ENCODE measurements at places on chromosomes 6 and 20. TPM values are rescaled to one million over a fixed set of nuclear protein-coding genes. Genes with fewer than 3 reads are reported as not detected.

DNA sequence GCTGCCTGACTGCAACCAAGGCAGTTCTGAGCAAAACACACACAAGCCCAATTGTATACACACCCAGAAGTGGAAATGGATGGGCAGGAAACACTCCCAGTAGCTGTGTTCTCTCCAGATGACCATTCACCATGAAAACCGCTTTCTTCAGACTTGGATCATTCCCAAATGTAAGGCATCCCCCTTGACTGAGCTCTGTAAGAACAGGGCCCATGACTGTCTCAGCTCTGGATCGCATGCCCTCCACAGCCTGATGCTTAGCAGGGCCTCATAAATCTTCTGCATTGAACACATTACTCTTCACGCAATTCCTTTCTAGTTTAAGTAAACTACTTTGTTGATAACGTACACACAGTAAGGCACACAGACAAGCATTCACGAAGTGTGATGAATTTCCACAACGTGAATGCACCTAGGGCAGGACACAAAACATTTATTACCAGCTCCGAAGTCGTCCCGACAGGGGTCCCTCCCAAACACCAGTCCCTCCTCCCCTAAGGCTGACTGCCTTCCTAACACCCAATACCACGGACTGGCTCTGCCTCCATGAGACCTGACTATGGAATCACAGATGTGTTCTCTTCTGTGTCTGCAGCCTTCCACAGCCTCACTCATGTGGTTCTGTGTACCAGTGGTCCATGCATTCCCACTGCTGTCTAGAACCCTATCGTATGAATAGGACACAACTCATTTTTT lies 31.7 kb downstream of the BMP7 start:
- no peak overlapping the region for H3K27ac ChIP-seq
- no peak overlapping the region for H3K4me3 ChIP-seq
- H3K4me1 ChIP-seq = no peaks in the 10 kb centered on the region
- no peaks in the 10 kb centered on the region for H3K36me3 ChIP-seq

- H3K4me3 ChIP-seq = no peak overlapping the region
- no peak overlapping the region for H3K27ac ChIP-seq
- DNase-seq = no peak
- H3K36me3 ChIP-seq = no peaks in the 10 kb centered on the region
- no peaks in the 10 kb centered on the region for H3K27me3 ChIP-seq
- H3K4me1 ChIP-seq = no peaks in the 10 kb centered on the region
Observed at GRCh38 chr20:17473659-17474058, 57.5 kb downstream of the BFSP1 start.

Gene ATP6V1G2
- 1.3 TPM for total RNA-seq

DNA sequence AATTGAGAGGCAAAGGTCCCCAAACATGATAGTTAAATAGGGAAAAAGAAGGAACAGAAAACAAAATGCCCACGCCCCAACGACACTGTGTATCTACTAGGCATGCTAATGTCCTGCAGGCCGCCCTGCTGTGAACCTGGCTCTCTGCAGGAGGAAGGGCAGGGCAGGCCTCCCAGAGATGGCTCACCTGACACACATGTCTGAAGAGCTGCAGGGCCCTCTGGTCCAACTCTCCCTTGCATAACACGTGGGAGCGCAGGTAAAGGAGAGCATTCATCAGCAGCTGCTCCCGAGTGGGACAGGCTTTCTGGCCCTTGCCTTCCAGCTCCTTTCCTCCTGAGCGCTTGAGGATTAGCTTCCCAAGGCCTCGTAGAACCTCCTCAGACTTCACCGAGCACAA lies 53.7 kb upstream of the LYRM2 start:
- H3K27ac ChIP-seq = no peak overlapping the region
- no peak for DNase-seq
- peaks cover 19% of the 10 kb centered on the region for H3K36me3 ChIP-seq
- H3K4me3 ChIP-seq = no peak overlapping the region
- no peaks in the 10 kb centered on the region for H3K27me3 ChIP-seq
- no peaks in the 10 kb centered on the region for H3K4me1 ChIP-seq

Gene NMBR
- total RNA-seq = not detected

Gene C6orf132
- 3.1 TPM for total RNA-seq

- no peak overlapping the region for H3K4me3 ChIP-seq
- H3K27me3 ChIP-seq = no peaks in the 10 kb centered on the region
- no peak for DNase-seq
- H3K27ac ChIP-seq = no peak overlapping the region
- no peaks in the 10 kb centered on the region for H3K36me3 ChIP-seq
- no peaks in the 10 kb centered on the region for H3K4me1 ChIP-seq
Observed at GRCh38 chr6:21098744-21099143, 494.8 kb upstream of the SOX4 start.

GRCh38 chr6:85404564-85405174 lies 45.2 kb upstream of the NT5E start:
- H3K4me3 ChIP-seq = no peak overlapping the region
- no peaks in the 10 kb centered on the region for H3K36me3 ChIP-seq
- H3K27me3 ChIP-seq = no peaks in the 10 kb centered on the region
- H3K27ac ChIP-seq = peak overlapping the region; percentile 63

DNA sequence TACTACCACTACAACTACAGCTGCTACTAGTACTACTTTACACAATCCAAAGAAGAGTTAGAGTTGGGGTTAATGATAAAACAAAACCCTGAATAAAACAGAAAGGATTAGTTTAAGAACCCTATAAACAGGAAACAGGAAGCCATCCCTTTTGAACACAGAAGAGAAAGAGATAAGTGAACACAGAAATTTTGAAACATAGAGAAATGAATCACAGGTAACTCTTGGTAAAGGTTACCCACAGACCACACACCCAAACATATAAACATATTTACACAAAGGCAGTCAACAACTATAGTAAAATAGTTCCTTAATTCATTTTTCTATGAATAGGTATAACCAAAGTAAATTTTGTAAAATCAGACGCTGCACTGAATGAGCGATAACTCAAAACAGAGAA lies 98.1 kb downstream of the RNGTT start:
- no peak overlapping the region for H3K4me3 ChIP-seq
- no peak for DNase-seq
- no peaks in the 10 kb centered on the region for H3K27me3 ChIP-seq
- no peak overlapping the region for H3K27ac ChIP-seq
- peaks cover 9% of the 10 kb centered on the region for H3K4me1 ChIP-seq
- no peaks in the 10 kb centered on the region for H3K36me3 ChIP-seq

Gene SIRPD
- 0.42 TPM for total RNA-seq

- H3K4me1 ChIP-seq = no peaks in the 10 kb centered on the region
- H3K4me3 ChIP-seq = no peak overlapping the region
- H3K36me3 ChIP-seq = no peaks in the 10 kb centered on the region
- no peaks in the 10 kb centered on the region for H3K27me3 ChIP-seq
- no peak overlapping the region for H3K27ac ChIP-seq
Observed at GRCh38 chr6:16851758-16852157, 90.5 kb upstream of the ATXN1 start.

DNA sequence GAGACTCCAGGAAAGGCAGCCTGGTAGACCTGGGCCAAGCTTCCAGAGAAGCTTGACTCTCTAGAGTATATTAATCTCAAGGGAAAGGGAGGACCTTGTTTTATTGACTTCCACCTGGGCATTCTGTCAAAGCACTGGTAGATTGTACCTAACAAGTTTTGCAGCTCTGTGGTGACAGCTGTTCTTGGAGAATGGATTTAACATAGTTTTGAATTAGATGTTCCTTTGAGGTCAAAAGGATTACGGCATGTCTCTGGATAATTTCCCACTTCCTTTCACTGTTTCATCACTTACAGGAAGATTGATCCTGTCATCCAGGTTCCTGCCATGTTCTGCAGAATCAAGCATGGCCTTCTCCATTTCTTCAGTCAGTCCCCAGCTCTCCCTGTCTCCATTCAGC lies 246.0 kb downstream of the PHACTR1 start:
- H3K27me3 ChIP-seq = no peaks in the 10 kb centered on the region
- no peak overlapping the region for H3K4me3 ChIP-seq
- H3K4me1 ChIP-seq = peaks cover 11% of the 10 kb centered on the region
- DNase-seq = no peak

DNA sequence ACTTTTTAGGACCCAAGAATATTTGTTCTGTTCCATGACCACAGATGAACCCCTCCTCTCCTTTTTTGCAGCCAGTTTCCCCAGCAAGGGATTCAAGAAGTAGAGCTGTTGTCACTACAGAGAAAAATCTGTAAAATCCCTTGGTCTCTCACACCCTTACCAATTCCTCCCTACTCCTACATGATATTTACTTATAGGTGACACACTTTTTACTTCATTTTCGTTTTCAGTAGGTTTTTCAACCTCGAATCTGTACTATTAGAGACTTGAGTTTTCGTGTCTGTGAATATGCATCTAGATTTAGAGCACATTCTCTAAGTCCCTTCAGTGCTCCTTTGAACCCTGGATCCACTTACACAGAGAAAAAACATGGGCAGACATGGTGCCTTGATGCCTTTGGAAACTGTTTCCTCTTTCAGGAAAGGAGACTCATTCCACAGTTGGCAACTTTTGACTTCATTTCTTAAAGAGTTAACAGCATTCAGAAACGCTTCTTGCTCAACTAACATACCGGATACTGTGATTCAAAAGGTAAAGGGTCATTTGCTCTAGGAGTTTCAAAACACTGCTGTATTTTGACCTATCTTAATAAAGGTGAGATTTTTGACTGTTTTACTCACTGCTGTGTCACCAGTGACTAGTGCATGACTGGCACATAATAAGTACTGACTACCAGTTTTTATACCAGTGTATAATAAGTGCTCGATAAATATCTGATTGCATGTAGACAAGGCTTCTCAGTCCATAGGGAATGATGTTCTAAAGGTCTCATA lies 50.6 kb downstream of the LAMA4 start:
- no peak overlapping the region for H3K4me3 ChIP-seq
- no peaks in the 10 kb centered on the region for H3K27me3 ChIP-seq
- DNase-seq = no peak
- no peak overlapping the region for H3K27ac ChIP-seq
- H3K36me3 ChIP-seq = no peaks in the 10 kb centered on the region

DNA sequence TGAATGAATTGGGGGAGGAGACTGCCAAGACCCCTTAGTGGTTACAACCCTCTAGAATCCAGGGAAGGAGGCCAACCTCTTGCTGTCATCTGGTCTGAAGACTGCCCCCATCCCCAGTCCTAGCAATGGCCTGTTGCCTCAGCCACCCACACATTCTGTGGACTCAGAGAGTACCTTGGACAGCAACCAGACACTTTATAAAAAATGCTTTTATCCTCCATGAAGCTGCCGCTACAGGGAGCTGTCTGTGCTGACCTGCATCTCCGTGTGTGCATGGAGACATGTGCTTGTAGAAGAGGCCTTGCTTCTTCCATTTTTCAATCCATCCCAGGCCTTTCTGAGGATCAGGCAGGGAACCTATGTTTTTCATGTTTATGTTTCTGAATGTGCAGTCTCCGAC lies 15.2 kb downstream of the CDH22 start:
- H3K4me3 ChIP-seq = no peak overlapping the region
- DNase-seq = no peak
- no peak overlapping the region for H3K27ac ChIP-seq
- H3K4me1 ChIP-seq = no peaks in the 10 kb centered on the region
- no peaks in the 10 kb centered on the region for H3K36me3 ChIP-seq
- H3K27me3 ChIP-seq = no peaks in the 10 kb centered on the region

DNA sequence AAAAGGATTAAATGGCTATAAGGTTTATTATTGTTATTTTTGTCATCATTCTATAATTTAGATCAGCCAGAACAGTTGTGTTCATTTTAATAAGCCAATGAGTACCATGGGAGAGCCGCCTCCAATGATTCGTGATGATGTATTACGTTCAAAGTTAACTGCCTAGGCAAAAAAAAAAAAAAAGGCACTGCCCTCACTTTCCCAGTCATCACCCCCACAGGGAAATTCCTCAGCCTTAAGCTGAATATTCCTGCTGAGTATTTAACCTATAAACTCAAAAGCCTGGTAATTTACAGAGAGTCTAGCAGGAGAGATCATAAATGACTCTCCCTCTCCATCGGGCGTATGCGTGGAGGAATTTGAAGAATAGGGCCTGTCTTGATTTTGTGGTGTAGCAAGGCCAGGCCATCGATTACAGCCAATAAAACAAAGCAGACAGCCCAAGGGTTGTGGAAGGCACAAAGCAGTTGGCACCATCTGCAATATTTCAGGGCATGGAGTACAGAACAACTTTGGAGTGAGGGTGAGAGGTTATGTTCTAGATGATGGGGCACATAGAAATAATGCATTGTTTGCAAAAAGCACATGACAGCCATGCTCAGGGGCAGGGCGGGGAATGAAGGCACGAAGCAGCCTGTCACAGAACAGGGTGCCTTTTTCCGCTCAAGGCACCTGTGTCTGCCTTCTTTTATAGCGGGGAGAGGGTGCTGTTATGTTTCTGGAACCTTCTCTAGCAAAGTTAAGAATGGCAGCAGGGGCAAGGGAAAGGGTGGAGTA lies 138.2 kb upstream of the DTNBP1 start:
- H3K4me1 ChIP-seq = no peaks in the 10 kb centered on the region
- H3K4me3 ChIP-seq = no peak overlapping the region
- no peaks in the 10 kb centered on the region for H3K27me3 ChIP-seq
- no peak for DNase-seq

Gene GMPR
- total RNA-seq = 23.8 TPM

DNA sequence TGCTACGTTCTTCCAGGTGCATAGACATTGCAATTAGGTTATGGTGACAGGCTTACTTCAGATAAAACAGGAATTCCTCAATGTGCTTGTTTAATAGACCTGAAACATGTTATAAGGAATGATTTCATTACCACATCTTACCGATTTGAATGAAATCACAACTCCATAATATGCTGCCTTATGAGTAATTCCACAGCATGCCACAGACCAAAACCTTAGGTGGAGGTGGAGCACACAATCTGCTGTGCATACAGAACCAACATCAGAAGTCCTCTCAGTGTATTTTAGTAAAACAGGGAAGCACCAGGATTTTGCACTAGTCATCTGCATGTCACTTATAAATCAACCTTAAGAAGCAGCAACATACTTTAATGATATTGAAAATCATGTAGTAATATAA lies 148.9 kb upstream of the TSHZ2 start:
- no peaks in the 10 kb centered on the region for H3K36me3 ChIP-seq
- no peaks in the 10 kb centered on the region for H3K27me3 ChIP-seq
- no peak overlapping the region for H3K4me3 ChIP-seq
- H3K27ac ChIP-seq = no peak overlapping the region

Gene MSH5
- total RNA-seq = 5.9 TPM

- no peaks in the 10 kb centered on the region for H3K4me1 ChIP-seq
- no peak overlapping the region for H3K4me3 ChIP-seq
- H3K27ac ChIP-seq = no peak overlapping the region
- H3K27me3 ChIP-seq = no peaks in the 10 kb centered on the region
Observed at GRCh38 chr6:162385980-162386379, 341.6 kb downstream of the PRKN start.

Gene AIF1
- total RNA-seq = 68.3 TPM

- H3K36me3 ChIP-seq = no peaks in the 10 kb centered on the region
- H3K4me3 ChIP-seq = peak overlapping the region; percentile 79
- no peaks in the 10 kb centered on the region for H3K27me3 ChIP-seq
- DNase-seq = no peak
Observed at GRCh38 chr20:19975436-19975799, 41.7 kb upstream of the NAA20 start.

DNA sequence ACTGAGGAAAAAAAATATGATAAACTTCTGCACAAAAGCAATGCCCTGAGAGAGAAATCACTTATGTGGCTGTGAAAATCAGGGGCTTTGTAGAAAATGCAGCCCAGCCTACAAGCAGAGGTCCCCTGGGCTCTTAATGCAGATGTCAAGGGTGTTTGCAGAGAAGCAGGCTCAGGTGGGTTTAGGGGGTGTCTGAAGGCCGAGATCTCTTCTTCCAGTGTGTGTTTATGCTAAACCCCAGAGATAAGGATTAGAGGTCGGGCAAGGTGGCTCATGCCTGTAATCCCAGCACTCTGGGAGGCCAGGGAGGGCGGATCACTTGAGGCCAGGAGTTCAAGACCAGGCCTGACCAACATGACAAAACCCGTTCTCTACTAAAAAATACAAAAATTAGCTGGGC lies 78.5 kb downstream of the TMEM242 start:
- DNase-seq = peak; percentile 12
- peak overlapping the region; percentile 55 for H3K27ac ChIP-seq
- H3K4me3 ChIP-seq = no peak overlapping the region
- no peaks in the 10 kb centered on the region for H3K27me3 ChIP-seq
- H3K4me1 ChIP-seq = no peaks in the 10 kb centered on the region
- no peaks in the 10 kb centered on the region for H3K36me3 ChIP-seq
